ENCODE measurements at places on chromosomes 13 and 19.

GRCh38 chr19:30734669-30735068 is 362.5 kb downstream of the ZNF536 start:
- no peak for DNase-seq

DNA sequence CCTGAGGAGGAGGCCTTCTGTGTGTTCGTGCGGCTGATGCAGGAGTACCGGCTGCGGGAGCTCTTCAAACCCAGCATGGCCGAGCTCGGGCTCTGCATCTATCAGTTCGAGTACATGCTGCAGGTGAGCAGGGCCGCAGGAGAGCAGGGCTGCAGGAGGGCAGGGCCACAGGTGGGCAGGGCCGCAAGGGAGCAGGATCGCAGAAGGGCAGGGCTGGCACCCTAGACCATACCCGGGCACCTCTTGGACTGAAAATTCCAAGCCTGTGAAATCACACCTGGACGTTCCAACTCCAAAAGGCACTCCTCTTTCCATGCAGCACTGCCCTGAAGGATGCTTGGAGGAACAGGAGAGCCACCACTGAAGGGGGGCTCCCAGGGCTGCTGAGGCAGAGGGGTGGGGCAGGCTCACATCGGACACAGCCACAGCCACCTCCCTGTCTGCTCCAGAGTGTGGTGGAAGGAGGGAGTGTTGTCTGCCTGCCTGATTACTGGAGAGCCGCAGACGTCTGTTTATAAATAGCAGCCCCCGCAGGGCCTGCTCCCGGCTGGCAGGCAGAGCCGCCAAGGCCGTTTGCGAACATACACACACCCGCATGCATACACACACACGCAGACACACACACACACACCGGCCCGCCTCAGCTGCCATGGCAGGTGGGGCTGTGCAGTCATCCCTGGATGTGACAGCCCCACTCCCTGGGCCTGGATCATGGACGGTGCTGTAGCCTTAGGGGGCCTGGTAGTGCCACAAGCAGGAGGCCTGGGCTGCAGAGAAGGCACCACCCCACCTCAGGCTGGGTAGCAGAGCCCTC is 20.2 kb downstream of the EVI5L start:
- no peak for DNase-seq

DNA sequence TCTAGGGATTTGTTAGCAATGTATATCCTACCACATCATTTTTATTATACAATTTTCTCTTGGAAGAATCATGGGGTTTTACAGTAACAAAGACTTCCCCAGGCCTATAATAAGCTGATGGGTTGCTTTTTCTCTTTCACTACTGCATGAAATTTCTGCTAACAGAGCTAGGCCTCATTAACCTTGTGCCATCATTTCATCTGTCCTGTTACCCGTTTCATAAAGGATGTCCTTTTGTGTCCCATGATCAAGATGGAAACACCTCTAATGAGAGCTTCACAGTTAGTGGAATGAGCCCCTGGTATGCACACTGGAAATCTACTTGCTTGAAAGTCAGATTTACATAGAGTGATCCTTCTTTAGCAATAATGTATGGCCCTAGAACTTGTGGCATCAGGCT is 138.7 kb downstream of the RXFP2 start:
- DNase-seq, result no peak

DNA sequence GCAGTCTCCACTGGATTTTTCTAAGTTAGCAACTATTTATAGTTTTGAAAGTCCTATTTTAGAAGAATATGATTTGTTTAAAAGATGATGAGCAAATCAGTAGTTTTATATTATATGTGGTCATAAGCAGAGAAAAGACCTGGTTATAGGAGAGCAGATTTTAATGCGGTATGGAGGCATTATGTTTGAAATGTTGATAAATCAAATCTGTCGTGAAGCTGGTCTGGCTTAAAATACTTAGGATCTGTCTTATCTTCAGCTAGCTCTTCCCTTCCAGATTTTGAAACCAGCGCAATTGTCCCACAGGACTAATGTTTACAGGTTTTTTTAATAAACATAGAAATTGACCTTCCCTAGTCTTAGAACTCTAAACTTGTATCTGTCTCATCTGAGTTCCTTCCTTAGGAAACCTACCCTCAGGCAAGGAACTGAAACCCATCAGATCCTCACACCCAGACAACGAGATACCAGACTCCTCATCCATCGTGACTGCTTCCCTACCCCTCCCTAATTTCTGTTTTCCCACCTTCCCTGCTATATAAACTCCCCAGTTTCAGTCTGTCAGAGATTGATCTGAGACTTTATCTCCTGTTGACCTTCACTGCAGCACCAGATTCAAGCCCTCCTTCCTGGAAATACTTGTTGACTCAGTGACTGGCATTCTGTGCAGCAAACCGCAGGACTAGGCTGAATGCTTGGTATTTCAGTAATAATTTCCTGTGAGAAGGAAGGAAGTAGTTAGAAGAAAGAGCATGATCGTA is 37.8 kb upstream of the CXCL17 start:
- no peak for DNase-seq

All from activated T-helper 9 cell treated with anti-CD3 and anti-CD28 coated beads, Interleukin-2, amount 50 U/mL, for 16 hours (primary cell).